ENCODE measurements at places on chromosomes 1 and 21.

- DNase-seq = no peak
Observed at GRCh38 chr1:46159516-46159915, 15.4 kb upstream of the TSPAN1 start.

GRCh38 chr1:200740571-200741208, 2.0 kb downstream of the CAMSAP2 start:
- DNase-seq = no peak

DNA sequence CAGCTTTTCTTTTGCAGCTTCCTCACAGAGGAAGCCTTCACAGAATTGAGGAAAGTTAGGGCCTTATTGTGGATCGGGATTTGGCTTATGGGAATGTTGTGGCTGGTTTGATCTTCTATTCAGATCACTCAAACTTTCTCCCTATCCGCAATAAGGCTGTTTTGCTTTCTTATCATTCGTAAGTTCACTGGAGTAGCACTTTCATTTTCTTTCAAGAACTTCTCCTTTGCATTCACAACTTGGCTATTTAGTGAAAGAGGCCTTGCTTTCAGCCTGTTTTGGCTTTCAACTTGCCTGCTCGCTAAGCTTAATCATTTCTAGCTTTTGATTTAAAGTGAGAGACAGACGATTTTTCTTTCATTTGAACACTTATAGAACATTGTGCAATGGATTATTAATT, 181.9 kb upstream of the B3GALT2 start:
- DNase-seq = peak; percentile 1

- DNase-seq = no peak
Observed at GRCh38 chr21:14751602-14752344, 205.7 kb upstream of the SAMSN1 start.

GRCh38 chr1:58006421-58007046, 540.0 kb downstream of the OMA1 start:
- no peak for DNase-seq

GRCh38 chr1:145961425-145962156, 2.8 kb downstream of the ANKRD34A start:
- DNase-seq = peak; percentile 67

GRCh38 chr1:106875622-106876021, 180.9 kb upstream of the PRMT6 start:
- no peak for DNase-seq

GRCh38 chr1:78003882-78004718, 639 bp upstream of the DNAJB4 start:
- peak; percentile 70 for DNase-seq

- peak; percentile 73 for DNase-seq
Observed at GRCh38 chr1:156281281-156281680, 1.3 kb downstream of the SMG5 start.

DNA sequence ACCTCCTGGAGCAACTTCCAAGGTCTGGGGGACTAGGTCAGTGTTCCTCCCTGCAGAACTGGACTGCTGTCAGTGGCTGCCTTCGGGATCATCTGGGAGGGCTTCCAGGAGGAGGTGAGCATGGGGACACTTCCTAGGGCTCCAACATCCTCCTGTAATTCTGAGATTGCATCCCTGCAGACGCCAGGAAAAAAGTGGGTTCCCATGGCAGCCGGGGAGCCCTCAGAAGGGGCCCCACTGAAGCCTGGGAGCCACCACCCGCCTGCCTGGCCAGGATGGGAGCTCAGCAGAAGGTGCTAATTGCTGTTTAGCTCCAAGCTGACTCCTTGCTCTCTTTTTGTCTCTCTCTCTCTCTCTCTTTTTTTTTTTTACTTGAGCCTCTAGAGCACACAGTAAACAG, 16.1 kb upstream of the ARF1 start:
- no peak for DNase-seq

GRCh38 chr1:41041614-41042270, 20.2 kb upstream of the SLFNL1 start:
- DNase-seq = no peak

GRCh38 chr1:48757363-48757762, 19.3 kb downstream of the BEND5 start:
- no peak for DNase-seq

DNA sequence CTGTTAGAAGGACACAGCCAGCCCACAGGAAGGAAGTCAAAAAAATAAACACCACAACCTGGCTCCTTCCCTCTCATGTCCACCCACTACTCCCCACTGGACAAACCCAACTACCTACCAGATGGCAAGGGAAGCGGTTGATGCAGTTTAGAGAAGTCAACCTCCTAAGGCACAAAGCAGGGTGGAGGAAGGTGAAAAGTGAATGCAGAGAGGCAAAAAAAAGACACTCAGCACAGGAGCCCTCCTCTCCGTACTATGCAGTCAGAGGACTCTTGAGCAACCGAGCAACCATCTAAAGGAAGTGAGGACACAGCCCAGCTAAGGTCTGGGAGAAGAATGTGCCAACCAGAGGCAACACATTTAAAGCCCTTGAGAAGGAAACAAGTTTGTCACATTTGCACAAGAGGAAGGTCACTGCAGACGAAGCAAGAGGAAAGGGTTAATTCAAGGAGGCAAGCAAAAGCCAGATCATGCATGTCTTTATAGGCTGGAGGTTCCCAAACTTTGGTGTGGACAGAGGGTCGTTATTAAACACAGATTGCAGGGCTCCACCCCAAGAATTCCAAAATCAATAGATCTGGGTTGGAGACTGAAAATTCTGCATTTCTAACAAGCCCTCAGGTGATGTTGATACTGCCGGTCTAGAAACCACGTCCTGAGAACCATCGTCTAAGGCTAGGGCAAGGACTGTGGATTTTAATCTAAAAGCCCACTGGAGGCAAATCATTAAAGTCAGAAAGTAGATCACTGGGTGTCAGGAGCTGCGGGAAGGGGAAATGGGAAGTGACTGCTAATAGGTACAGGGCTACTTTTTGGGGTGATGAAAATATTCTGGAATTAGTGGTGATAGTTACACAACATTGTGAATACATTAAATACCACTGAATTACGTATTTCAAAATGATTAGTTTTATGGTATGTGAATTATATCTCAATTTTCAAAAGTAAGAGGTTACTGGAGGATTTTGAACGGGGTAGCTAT, 19.7 kb downstream of the TP53BP2 start:
- peak; percentile 36 for DNase-seq

DNA sequence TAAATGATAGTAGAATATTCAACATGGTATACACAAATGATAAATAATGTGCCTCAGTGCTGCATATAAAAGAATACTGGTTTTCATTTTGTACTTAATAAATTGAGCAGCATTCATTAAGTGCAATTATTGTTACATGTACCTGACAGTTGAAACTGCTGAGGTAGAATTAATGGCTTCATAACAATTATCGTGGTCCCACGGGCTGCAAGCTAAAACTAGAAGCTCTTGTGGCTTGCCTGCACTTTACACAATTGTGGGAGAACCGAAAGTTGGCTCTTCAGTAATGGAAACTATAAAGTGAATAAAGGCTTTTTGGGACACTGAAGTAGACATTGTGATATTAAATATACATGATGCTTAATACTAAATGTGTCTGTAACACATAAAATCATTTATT, 23.2 kb downstream of the INSL5 start:
- DNase-seq = no peak

GRCh38 chr21:14814991-14815390, 249.8 kb downstream of the NRIP1 start:
- DNase-seq = no peak

- no peak for DNase-seq
Observed at GRCh38 chr21:45972716-45973474, 8.7 kb upstream of the COL6A1 start.

DNA sequence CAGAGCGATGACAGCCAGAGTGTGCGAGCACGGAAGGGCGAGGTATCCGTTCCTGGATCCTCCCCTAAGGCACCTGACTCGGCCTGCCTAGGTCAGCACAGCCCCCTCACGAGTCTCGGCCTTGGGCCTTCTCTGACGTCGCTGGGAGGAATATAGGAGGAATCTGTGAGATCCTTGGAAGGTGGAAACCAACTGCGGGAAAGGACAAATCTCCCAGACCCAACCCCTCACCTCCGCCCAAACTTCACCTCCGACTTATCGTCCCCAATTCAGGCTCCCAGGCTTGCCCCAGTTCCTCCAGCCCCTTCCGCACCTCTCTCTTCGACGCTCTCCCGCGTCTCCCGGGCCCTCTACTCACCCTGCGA, 494 bp downstream of the APH1A start:
- peak; percentile 45 for DNase-seq

- no peak for DNase-seq
Observed at GRCh38 chr1:22598736-22599135, 35.4 kb downstream of the EPHA8 start.

GRCh38 chr1:84541679-84542078, 32.6 kb downstream of the CTBS start:
- no peak for DNase-seq

GRCh38 chr1:3564921-3565831, 46.1 kb downstream of the MEGF6 start:
- DNase-seq = peak; percentile 28

DNA sequence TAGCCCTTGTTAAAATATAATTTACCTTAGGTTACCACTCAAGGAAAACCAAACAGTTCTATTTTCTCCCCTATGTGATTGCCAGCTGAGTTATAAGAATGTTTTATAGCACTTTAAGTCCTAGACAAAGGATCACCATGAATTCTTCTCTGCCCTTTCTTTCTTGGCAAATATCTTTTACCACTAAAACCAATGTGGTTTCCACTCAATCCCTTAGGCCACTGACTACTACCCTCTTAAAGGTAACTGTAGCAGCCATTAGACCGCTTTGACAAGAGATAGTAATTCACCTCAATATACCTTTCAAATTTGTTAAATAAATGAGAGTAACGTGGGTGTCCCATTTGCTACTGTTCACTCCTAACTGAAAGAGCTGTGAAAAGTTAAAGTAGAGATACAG, 307.9 kb upstream of the PRMT6 start:
- DNase-seq = no peak

DNA sequence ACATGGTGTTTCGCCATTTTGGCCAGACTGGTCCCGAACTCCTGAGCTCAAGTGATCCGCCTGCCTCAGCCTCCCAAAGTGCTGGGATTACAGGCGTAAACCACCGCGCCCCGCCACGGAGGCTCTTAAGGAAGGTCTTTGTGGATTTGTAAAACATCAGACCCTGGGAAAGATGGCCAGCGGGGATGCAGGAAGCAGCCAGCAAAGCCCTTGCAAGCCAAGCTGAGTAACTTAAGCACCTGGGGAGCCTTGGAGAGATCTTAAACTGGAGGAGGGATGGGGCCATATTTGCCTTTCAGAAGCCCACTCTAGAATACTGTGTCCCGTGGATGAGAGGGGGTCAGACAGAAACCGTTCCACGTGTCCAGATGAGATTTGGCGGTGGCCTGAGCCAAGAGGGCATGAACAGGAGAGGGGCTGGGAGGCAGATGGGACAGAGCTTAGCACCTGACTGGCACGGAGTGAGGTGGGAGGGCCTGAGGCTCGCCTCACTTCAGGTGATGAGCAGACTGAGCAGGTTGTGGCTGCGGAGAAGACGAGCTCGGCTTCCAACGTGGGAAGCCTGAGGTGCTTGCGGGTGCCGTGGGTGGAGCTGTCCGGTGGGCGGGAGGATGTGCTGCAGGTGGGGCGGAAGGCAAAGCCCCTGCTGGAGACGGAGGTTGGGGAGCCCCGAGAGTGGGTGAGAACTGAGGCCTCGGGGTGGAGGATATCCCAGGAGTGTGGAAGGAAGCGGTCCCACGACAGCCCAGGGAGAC, 11.7 kb downstream of the C1orf216 start:
- no peak for DNase-seq

DNA sequence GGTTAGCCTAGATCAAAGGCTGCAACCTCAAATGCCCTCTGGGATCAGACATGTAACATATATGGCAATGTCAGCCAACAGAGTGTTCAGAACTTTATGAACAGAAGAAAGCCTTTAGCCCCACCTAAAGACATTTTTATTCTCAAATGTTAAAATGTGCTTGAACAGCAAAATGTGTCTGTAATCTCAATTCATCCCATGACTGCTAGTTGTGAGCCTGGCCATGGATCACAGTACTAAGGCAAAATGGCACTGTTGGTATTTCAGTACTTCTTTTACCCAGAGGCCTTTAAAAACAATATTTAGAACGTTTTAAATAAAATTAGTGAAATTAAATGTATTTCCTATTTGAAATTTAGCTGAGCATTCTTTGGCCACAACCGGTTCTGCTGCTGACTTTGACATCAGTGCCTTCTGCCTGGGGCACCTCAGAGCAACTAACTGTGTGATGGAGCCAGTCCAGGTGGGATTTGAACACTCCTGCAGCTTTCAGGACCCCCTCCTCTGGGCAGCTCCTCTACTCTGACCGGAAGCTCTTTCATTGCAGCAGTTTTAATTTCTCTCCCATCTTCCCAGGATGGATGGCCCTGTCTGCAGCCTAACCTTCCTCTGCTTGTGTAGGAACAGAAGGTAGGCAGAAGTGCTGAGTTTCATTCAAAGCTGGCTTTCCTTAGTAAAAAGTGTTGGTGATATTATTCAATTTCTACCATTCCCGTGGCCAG, 68.3 kb upstream of the NFIA start:
- no peak for DNase-seq

DNA sequence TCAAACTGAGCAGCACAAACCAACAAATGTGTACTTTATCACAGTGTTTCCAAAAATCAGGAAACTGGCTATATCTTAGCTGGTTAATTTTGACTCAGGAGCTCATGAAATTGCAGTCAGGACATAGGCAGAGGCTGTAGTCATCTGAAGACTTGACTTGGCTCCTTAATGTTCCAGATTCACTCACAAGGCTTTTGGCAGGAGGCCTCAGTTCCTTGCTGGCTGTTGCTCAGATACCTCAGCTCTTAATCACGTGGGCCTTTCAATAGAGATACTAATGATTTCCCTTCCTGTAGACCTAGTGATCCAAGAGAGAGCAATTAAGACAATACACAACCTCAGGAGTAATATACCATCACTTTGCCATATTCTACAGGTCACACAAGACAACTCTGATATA, 537.7 kb downstream of the BRINP3 start:
- no peak for DNase-seq

GRCh38 chr1:3672971-3673361, 20.6 kb downstream of the TP73 start:
- no peak for DNase-seq

DNA sequence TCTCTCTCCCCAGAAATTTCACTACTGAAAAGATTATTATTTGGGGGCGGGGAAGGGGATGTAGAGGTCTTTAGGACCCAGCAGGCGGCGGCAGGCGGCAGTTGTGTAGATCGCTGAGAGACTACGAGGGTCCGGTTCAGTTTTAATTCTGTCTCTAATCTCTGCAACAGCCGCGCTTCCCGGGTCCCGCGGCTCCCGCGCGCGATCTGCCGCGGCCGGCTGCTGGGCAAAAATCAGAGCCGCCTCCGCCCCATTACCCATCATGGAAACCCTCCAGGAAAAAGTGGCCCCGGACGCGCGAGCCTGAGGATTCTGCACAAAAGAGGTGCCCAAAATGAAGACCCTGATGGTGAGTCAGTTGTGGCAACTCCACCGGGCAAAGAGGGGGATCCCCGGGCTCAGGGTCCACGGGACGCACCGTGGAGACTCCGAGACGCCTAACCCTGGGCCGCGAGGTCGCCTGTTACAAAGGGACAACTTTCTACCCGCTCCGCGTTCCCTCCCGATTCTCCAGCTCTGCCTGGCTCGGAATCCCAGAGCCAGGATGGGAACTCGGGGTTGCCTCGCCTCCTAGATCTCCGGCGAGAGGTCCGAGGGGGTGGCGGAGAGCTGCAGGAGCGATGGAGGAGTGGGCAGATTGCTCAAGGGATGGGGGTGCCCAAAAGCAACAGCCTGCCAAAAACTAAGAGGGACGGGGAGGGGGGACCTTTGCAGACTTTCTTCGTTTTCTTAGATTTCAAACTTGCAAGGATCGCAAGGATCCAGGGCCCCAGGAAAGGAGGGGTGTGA, at the start of gene ST6GALNAC5:
Gene ST6GALNAC5 (plus strand): TSS at position 139 of the 789 bp plus-strand sequence.
- no peak for DNase-seq
